Cerebellar nuclear complex (tissue), 1 donor: ENCODE measurements at places on chromosomes 5 and 9.

- DNase-seq: peak; percentile 47
These were observed 1.1 kb upstream of the NTRK2 start for GRCh38 chr9:84668196-84669012.

DNA sequence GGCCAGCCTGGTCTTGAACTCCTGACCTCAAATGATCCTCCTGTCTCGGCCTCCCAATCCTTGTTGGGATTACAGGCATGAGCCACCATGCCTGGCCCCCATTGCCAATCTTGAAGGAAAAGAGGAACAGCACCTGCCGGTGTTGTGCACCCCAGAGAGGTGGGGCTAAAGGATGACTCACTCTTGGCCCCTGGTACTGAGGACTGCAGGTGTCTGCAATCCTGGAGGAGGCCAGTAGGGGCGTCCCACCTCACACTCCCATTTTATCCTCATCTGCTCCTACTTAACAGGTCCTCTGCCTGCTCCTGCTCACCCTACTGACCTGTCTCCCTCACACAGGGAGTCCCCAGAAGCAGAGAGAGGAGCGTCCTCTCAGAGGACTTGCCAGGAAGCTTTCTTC lies 390.4 kb downstream of the ARHGEF28 start:
- no peak for DNase-seq

DNA sequence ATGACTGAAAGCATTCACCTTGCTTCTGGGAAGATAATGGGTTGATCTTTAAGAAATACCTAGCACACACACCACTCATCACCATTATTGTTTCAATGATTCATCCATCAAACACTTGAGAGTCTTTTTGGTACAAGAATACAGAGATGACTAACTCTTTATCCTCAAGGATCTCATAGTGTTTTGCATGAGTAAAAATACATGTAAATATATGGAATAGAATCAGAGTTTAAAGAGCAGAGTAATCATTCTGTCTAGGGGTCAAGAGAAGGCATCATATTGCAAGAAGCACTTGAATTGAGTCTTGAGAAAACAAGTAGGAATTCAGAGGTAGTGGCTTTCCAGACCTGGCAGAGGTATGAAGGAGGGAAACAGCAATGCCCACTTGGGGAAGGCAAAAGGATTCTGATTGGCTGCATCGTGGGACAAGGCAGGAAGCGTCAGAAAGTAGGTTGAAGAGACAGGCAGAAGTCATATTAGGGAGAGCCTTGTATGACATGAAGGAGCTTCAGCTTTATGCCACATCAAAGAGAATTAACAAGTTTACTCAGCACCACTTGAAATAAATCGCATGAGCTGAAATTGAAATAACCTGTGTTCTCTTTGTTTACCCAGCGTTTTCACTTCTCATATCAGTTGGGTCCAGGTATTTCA lies 542.5 kb downstream of the TLE1 start:
- DNase-seq: no peak

DNA sequence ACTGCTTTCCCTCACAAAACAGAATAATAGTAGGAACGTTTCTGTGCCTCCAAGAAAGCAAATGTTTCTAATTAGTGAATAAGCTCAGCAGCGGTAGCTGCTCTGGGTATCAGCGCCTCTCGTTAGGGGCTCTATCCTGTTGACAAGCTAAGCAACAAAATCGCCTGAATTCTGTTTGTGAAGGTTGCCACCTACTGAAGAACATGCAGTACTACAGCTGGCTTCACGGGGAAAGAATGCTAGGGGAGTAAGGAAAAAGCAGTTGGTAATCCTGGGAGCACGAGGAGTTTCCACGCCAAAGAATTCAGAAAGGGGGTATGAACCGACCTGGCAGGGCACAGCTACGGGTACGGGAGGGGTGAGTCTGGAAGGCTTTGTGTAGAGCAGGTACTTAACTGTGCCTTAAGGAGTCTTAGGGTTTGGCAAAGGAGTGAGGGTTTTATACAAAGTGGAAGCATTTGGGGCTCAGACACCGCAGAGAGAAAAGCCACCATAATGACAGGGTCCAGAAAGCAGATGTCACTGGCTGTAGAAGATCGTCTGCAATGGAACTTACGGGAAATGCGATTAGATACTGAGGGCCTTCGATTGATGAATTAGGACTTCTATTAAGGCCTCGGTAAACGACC lies 171.7 kb downstream of the TTC39B start:
- DNase-seq: peak; percentile 42

DNA sequence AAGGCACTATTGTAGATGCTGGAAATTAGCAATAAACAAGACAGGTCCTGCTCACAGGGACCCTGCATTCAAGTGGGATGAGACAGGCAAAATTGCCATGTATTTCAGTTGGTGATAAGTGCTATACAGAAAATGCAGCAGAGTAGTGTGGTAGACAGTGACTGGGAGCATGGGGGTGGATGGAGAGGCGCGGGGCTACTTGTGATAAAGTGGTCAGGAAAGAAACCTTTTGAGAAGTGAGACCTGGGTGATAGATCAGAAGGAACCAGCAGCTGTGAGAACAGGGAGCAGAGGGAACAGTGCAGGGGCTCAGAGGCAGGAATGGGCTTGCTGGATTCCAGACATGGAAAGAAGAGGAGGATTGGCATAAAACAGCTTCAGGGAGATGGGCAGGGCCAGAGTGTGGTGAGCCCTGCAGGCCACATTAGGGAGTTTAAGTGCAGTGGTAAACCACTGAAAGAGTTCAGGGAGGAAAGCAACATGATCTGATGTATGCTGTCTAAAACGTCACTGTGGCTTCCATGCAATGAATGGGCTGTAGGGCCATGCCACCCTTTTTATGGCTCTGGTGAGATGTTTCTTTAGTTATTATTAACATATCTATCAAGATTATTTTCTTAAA lies 7.3 kb downstream of the CRHBP start:
- no peak for DNase-seq
